ENCODE measurements at places on chromosomes 6 and 20.

DNA sequence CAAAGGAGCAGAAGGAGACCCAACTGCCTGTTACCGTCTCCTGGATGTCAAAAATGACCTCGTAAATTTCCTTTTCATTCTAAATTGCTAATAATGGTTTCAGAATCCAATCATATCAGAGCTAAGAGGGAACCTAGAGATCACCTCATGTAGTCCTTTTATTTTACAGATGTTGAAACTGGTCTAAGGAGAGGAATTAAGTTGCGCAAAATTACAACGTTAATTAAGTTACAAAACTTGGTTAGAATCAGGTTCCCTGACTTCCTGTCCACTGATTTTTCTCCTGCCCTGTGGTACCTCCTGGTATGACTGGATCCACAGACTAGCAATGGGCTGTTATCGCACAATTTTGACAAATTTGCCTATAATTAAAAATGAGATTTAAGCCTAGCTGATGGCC, 9.0 kb upstream of the STK38 start:
- no peak for DNase-seq

- no peak for DNase-seq
Measured at GRCh38 chr6:70823651-70824050, 133.2 kb downstream of the B3GAT2 start.

GRCh38 chr6:122461885-122462284, 9.7 kb downstream of the SERINC1 start:
- DNase-seq = no peak

DNA sequence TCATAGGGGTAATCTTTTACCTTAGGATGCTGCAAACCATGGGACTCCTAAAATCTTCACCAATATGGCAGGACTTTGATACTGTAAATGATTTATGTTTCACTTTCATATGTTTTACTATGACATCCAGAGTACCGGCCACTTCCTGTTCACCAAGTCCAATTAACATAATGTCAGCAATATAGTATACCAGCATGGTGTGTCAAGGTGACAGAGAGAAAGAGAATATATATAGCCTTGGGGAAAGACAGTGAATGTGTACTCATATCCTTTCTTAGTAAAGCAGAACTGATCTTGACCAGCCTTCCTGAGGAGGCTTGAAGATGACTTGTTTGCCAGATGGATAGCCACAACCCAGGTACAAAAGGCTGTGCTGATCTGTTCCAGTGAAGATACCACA, 127.9 kb downstream of the NRN1 start:
- DNase-seq = no peak

DNA sequence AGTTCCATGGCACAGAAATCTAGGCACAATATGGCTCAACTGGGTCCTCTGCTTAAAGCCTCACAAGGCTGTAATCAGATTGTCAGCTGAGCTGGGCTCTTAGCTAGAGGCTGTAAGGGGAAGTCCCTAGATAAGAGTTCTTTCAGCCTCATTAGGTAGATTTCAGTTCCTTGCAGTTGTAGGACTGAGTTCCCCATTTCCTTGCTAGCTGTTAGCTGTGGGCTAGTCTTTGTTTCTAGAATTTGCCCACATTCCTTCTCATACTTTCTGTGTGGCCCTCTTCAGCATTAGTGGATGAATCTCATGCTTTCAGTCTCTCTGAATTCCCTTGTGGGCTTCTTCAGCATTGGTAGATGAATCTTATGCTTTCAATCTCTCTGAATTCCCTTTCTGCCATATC, 71.0 kb upstream of the MRAP2 start:
- no peak for DNase-seq

DNA sequence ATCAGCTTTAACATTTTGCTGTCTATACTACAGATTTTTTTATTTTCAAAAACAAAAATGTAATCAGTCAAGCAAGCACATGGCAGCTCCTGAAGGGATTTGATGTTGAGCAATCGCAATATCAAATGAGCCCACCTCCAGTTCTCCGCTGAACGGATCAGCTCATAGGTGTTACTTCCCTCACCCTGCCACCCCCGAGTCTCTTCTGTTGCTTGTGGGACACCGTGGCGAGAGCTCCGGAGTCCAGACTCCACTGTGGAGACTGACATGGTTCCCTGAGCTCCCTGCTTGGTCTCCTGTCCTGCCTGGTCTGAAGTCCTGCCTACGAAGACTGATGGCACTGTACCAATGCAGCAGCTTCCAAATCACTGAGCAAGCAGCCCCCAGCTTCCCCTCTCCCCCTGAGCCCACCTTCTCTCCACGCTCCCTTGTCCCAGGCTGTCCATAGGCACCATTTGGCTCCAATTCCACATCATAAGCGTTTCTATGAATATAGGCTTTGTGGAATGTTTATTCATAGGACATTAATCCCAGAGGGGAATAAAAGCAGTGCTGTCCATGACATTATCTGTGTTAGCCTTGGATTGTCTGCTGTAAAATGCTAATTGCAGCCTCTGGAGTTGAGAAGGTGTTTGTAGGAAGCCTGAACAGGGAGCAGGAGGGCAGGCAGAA, 162.2 kb downstream of the LY86 start:
- DNase-seq = no peak

GRCh38 chr6:156068881-156069280, 613.2 kb upstream of the NOX3 start:
- no peak for DNase-seq

DNA sequence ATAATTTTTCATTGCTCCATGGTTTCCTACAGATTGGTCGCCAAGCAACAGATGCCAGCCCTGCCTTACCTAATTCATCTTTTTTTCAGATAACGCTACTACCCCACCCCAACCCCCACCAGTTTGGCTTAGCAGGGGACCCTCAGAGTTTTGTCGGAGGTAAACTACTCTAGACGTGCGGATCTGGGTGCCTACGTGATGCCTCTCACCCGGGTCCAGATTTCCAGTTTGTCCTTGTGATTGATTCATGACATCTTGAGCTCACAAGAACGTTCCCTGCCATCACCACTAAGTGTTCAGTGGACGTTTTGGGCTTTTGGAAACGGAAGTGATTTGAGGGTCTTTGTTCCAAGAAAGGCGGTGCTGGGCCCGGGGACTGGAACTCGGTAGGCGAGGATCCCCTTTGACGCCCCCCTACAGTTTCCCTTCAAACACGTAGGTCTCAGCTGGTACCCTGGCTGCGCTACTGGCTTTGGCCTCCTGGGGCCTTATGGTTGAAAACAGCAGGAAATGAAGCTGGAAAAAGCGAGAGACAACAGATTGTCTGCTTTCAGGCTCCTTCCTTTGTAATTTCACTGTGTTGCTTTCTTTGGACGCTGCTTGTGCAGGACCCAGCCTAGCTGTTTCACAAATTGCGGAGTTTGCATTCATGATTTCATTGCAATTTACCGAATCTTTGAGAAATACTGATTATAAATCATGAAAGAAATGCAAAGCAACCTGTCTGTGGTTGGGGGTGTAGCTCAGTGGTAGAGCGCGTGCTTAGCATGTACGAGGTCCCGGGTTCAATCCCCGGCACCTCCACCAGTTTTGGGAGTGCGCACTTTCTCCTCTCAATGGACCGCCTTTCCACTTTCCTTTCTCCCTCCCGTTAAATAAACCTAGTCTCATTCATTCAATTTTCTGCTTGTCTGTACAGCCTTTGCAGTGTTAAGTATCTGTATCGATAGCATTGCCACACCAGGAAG, 81.0 kb downstream of the GPX5 start:
- DNase-seq = no peak

DNA sequence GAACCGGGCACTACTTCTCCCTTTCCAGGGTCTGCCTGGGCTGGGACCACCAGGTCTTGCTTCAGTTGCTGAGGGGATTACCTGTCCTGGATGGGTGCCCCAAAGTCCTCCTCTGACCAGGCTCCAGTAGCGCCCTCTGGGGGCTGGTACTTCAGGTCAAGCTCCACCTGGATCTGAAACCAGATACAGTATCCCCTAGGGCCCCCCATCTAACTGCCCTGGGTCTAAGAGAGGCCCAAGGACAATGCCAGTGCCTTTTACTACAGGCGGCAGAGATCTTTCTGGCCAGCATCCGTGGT, 11.2 kb upstream of the SPAG4 start:
- no peak for DNase-seq

GRCh38 chr20:16417001-16417400, 156.2 kb downstream of the KIF16B start:
- no peak for DNase-seq

DNA sequence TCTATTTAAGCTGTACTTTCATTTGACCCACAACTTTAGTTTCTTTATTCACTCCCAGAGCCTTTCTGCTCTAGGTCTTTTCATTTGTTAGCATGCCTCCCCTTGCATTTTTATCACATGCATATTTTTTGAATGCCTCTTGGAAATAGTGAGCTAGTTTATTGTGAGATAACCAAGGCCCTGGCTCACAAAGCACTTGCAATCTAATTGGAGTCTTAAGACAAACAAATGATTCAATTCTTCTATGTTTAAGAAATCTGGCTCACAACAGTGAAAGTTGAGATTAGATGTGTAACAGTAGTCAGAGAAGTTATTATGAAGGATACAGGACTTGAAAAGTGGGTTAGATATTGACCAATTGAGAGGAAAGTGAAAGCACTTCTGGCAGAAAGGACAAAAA, 173.4 kb downstream of the MOXD1 start:
- no peak for DNase-seq

GRCh38 chr6:37674161-37674560, 23.5 kb downstream of the MDGA1 start:
- DNase-seq = no peak

- no peak for DNase-seq
Measured at GRCh38 chr6:158626360-158627167, 18.0 kb downstream of the DYNLT1 start.

DNA sequence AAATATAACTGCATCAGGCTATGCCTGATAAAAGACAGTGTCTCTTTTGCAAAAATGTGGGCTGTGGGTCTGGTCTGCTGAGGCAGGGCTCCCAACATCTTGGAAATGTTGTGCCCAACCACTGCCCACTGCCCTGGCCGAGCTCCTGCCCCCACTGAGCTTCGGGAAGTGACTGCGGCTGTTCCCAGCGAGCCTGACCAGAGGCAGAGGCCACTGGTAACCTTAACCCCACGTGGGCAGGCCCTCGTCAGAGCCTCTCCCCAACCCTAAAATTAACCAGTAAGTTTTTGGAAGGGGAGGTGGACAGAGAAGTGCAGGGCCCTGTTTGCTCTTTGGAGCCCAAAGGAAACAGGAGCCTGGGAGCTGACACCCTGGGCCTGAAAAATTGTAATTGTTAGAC, 225.9 kb downstream of the MAFB start:
- DNase-seq = no peak

GRCh38 chr6:46757214-46757596, 10.5 kb downstream of the ANKRD66 start:
- DNase-seq = no peak

DNA sequence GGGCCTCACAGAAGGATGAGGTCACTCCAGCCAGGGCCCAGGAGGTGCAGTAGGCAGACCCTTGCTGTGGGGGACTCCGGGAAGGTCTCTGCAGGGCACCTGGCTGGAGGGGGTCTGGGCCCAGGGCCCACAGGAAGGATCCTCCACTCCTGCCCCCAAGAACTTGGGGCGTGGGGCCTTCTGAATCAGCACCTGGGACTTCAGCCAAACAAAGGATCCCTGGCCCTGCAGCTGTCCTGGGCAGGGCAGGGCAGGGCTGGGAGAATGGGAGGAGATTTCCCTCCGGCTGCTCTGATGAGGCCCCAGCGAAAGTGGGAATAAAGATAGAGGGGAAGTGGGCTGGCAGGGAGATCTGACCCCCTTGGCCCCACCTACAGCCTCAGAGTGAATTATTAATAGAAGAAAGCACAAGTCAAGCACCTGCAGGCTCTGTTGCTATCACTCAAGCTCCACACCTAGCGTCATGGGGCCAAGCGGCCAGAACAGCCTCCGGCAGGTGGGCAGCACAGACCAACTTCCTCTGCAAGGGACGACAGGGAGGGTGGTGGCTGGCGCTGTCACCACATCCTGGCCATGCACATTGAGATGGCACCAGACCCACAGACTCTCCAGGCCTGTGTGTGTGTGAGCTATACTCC, 61.6 kb upstream of the MRPS10 start:
- DNase-seq = no peak

DNA sequence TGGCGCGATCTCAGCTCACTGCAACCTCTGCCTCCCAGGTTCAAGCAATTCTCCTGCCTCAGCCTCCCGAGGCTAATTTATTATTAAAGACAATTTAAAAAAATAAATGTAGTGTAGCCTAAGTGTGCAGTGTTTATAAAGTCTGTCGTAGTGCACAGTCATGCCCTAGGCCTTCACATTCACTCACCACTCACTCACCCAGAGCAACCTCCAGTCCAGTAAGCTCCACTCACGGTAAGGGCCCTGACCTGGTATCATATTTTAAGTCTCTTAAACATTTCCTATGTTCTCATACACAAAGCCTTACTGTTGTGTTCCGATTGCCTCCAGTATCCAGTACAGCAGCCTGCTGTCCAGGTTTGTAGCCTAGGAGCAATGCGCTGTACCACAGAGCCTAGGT, 168.2 kb upstream of the FOXQ1 start:
- no peak for DNase-seq

GRCh38 chr6:1018041-1018440, 293.9 kb upstream of the FOXQ1 start:
- no peak for DNase-seq

DNA sequence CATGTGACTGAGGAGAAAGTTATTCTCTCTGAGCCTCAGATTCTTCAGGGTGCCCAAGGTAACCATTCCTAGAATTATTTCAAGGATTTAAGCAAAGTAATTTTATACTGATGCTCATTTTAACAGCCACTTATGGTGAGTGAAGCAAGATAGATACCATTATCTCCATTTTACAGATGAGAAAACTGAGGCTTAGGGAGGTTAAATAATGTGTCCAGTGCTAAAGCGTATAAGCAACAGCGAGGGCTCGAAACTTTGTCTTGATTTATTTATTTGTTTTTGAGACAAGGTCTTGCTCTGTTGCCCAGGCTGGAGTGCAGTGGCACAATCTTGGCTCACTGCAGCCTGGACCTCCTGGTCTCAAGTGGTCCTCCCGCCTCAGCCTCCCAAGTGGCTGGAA, 53.6 kb downstream of the FOXF2 start:
- no peak for DNase-seq

DNA sequence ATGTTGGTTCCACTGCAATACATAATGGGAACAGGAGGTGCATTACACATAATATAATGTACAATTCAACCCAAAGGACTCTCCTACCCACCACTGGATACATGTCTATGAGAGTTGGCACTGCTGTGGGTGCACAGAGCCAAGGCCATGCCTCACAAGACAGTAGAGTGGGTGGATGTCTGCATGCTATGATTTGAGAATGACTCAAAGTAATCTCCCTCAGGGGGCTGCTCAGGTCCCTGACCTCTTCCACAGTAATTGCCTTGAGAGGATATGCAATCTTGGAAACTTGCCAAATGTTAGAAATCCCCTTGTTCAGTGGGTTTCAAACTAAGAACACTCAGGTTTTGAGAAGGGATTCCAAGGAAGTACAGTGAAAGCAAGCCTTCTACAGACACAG, 79.0 kb downstream of the ANKEF1 start:
- no peak for DNase-seq

DNA sequence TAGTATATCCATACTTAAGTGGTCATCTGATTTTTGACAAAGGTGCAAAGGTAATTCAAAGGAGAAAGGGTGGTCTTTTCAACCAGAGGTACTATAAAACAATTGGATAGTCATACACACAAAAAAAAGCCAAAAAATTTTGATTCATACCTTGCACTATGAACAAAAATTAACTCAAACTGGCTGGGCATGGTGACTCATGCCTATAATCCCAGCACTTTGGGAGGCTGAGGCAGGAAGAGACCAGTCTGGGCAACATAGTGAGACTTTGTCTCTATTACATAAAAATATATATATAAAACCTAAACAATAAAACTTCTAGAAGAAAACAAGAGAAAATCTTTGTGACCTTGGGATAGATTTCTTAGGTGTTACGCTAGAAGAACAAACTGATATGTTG, 43.8 kb upstream of the ADIG start:
- no peak for DNase-seq

GRCh38 chr6:71396410-71396801, 107.8 kb downstream of the OGFRL1 start:
- DNase-seq = no peak
